Stimulated activated CD4-positive, alpha-beta T cell treated with anti-CD3 and anti-CD28 coated beads, Interleukin-4, amount 100 ng/mL, for 1 hour (primary cell): ENCODE measurements at places on chromosomes 11 and 22.
A peak's percentile ranks its signal among the peaks of the same experiment; 100 is the strongest.

GRCh38 chr11:133718238-133718637, 127.1 kb downstream of the SPATA19 start:
- DNase-seq, result no peak

DNA sequence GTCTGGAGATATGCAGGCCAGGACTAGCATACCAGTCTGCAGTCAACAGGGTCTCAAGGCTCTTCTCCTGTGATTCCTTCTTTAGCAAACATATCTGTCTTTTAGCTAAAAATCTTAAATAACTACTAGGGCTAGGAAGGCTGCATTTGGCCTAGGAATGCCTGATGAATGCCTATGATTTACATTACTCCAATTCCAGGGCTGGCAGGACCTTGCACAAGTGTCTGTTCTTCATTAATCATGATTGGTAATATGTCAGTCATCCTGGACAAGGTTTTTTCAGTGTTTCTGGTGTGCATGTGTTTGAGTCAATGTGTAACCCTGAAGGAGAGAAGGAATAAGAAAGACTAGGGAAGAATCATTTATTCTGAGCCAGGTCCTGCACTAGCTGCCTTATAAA, 280.5 kb upstream of the NARS2 start:
- no peak for DNase-seq

DNA sequence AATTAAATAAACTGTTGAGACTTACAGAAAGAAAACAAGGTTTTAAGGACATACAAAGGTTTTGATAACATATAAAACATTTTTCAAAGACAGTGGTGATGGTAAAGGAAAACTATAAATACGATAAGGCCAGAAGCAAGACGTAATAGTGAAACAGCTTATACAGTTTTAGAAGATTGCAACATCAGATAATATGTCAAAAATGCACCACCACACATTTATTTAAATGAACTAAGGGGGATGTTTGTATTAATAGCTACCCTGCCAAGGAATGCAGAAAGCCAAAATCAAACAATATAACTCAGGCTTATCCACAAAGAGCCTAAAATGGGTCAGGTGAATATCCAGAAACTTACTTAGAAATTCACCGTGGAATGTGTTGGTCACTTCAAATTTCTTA, 981.6 kb upstream of the FAT3 start:
- no peak for DNase-seq

- DNase-seq, result no peak
Measured at GRCh38 chr11:76806608-76807205, 23.6 kb downstream of the TSKU start.

- no peak for DNase-seq
Measured at GRCh38 chr11:14234446-14234845, 124.5 kb downstream of the RRAS2 start.

DNA sequence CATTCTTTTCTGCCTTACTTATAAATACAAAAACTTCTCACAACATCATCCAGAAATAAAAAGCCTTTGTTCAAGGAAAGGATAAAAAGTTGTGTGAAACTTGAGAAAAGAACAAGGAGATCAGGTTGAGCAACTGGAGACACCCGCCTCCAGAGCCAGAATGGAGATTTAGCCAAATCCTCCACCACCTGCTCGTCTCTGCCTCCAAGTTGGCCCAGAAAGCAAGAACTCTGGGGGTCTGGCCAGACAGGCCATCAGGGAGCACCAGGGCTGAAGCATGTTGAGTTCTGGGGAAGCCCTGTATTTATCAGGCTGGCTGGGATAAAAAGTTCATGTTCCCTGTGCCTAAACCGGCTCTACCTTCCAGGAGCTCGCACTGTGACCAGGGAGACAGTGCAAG, 14.9 kb downstream of the SMCO4 start:
- DNase-seq, result no peak

- no peak for DNase-seq
Measured at GRCh38 chr11:12129227-12129626, 18.8 kb downstream of the MICAL2 start.

DNA sequence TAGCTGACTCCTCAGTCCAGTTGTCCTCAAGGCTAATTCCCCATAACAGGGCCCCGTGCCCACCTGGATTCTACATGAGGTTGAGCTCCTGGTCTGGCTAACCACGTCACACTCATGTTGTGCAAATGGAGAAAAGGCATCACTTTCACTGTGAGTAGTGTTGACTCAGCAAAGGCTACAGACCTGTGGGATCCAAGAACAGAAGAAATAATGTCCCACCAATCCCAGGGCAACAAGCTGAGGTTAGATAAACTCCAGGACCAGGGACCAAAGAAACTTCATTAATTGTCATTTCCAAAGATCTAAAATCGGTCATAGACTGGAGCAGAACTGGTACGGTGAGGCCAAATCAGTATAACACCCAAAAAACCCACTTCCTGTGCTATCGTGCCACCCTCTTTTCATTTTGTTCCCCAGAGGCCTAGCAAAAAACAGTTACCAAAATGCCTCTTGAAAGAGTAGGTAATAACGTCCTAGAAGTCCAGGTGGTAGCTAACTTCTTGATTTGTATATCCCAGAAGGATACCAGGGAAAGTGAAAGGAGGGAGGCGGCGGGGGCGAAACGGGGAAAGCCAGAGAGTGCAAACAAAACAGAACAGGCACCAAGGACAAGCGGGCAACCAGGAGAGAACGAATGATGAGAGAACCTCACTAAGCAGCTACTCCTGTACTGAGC, 1.4 kb downstream of the PCSK7 start:
- DNase-seq, result peak; percentile 41

- DNase-seq, result no peak
Measured at GRCh38 chr11:74366576-74366975, 31.7 kb downstream of the PGM2L1 start.

- DNase-seq, result no peak
Measured at GRCh38 chr11:111912535-111912934, at the start of gene HSPB2. Gene HSPB2 (plus strand): TSS chr11:111912734. CDS start chr11:111912830, 96 bp downstream.

GRCh38 chr11:69125861-69126260, 29.9 kb upstream of the SMIM38 start:
- no peak for DNase-seq

- DNase-seq, result no peak
Measured at GRCh38 chr11:60589611-60590010, 74.4 kb downstream of the MS4A13 start.

GRCh38 chr11:64065141-64065465, 29.4 kb downstream of the FLRT1 start:
- no peak for DNase-seq

GRCh38 chr11:13837286-13837685, 125.2 kb upstream of the SPON1 start:
- no peak for DNase-seq

DNA sequence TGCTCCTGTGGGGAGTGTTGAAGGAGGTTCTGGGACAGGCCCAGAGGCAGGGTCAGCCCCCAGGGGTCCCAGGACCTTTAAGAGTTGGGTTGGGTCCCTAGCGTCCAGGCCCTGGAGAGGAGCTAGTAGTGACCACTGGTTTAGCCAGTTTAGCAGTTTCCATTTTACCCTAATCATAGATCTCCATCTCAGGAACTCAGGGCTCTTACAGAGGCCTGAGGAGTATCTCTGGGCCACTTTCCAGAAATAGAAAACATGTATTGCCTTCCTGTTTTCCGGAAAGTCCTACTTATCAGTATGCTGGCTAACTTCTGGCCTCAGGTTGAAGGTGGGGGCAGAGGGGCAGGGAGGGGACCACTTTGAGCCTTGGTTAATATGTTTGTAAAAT, 13.5 kb downstream of the NCF4 start:
- DNase-seq, result no peak

DNA sequence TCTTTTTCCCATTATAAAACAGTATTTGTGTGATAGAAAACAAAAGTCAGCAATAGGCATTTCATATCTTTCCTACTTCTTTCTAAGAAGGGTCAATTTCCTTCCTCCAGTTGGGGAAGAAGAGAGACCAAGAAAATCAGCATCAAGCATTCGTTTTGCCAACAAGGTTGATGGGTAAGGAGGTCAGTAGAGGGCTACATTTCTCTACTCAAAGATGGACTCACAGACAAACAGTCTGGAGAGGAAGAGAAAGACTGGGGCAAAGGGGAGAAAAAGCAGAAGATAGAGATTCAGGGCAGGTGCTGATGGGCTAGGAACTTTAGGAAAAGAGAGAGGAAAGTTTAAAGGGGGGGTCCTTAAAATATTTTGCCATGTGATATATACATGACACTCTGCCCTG, 8.6 kb upstream of the MTNR1B start:
- no peak for DNase-seq

- DNase-seq, result no peak
Measured at GRCh38 chr11:2321311-2321683, 19.5 kb downstream of the TSPAN32 start.

DNA sequence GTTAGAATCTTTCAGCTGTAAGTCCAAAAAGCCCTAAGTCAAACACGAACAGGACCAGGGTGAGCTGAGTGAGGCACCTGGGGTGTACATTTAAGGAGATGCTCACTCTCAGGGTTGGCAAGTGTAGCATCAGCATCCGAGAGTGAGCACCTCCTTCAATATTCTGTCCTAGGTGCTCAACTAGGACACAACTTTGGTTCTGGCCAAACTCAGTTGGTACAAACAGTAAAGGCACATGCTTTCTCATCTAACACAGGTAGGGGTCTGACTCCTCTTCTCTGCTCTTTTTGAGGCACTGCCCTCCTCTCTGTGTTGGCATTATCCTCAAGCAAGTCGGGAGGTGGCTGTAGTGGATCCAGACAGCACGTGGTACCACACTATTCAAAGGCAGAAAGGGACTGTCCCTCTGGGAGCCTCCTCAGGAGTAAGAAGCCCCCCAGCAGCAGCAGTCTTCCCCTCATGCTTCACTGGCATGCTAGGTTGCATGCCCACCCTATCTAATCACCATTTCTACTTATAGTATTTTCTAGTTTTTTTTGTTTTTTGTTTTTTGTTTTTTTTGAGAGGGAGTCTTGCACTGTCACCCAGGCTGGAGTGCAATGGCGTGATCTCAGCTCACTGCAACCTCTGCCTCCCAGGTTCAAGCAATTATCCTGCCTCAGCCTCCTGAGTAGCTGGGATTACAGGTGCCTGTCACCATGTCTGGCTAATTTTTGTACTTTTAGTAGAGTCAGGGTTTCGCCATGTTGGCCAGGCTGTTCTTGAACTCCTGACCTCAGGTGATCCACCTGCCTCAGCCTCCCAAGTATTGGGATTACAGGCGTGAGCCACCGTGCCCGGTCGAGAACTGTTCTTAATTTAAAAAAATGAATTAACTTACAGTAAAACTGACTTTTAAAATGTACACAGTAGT, 14.7 kb upstream of the MAPK1 start:
- no peak for DNase-seq

- DNase-seq, result no peak
Measured at GRCh38 chr22:32572741-32573500, 98.3 kb downstream of the FBXO7 start.

DNA sequence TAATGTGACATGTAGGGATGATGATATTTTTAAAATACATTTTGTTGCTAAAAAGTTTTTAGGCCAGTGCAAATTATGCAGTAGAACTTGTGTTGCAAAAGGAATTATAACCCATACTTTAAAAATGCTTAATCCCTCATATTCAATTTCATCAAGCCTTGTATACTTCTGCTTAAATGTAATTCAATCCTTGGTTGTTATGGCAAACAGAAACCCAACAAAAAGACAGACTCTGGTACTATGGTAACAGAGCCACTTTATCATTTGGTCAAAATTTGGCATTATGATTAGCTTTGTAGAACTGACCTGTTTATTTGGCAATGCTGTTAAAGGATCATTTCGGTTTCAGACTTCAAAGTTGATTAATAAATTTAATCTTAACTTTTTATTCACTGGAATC, 284.8 kb downstream of the TMEM135 start:
- no peak for DNase-seq

- DNase-seq, result no peak
Measured at GRCh38 chr11:85855341-85855656, at the start of gene CCDC83. Gene CCDC83 (plus strand): TSS chr11:85855383. CDS start chr11:85865124, 9,741 bp downstream.

DNA sequence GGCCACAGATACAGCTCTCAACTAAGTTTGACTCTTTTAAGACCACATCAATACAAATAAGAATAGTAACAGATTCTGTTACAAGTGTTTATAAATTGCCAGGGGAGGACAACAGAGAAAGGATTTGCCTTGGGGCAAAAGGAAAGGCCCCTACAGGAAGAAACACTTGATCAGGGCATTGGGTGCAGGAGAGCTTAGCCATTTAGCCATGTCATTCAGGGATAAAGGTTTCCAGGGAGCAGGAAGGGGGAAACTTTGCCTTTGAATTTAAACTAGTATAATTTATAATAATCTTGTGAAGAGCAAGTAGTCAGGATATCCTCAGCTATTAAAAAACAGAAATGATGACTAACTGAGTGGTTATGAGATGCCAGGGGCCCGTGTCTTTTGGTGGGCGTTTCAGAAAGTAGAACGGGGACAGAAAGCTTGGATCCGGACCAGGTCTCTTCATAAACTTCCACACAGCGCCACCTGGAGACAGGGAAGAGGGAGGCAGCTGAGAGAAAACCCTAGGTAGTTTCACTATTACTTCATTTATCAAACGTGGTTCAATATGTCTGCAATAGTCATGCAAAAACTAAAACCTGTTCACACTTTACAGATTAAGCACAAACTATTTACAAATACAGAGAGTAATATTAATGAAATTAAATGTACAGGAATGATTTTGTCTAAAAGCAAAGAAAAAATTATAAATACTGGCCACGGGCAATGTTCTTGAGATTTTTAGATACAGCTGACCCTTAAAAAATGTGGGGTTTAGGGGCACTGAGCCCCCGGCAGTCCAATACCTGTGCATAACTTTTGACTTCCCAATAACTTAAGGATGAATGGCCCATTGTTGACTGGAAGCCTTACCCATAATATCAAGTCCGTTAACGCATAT, 11.0 kb upstream of the SLC5A4 start:
- peak; percentile 72 for DNase-seq

- no peak for DNase-seq
Measured at GRCh38 chr22:46066691-46067090, 83.6 kb upstream of the PPARA start.

GRCh38 chr22:47610764-47611163, 848.3 kb downstream of the TBC1D22A start:
- DNase-seq, result no peak

DNA sequence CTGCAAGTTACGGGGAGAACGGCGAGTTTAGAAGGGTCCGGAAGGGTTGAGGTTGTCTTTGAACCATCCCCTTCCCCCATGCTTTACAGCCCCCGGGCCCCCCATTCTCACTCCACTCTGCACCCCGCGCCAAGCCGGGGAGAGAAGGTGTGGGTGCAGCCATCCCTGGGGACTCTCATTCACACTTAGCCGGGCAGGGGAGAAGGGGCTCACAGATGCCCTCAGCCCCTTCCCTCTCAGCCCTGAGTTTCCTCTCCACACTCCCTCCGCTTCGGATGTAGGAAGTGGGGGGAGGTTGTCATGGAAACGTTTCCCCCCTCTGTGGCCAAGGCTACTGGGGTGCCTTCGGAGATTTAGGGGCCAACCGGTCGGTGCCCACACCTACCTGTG, 334 bp downstream of the CADM1 start:
- peak; percentile 1 for DNase-seq

DNA sequence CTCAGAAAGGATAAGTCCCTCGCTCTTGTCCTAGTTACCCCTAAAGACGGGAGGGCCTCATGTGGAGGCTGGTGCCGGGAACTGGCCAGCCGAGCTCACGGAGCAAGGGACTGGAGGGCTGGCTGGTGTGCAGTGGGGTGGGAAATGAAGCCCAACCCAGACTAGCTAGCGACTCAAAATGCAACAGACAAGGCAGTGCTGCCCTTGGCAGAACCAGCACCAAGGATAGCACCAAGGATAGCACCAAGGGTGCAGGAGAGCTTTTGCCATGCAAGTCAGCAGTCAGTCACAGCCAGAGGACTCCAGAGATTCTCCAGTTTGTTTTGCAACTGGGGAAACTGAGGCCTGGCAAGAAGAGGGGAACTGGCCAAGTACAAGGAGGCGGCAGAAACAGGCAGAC, 6.5 kb upstream of the BATF2 start:
- DNase-seq, result no peak

- no peak for DNase-seq
Measured at GRCh38 chr22:24954114-24954463, 1.6 kb downstream of the KIAA1671 start.

GRCh38 chr11:67357831-67358670, 4.7 kb upstream of the POLD4 start:
- DNase-seq, result no peak
